Stomach (tissue), 19 donors: ENCODE measurements at places on chromosomes 5 and 9. TPM values are rescaled to one million over a fixed set of nuclear protein-coding genes. Genes with fewer than 3 reads are reported as not detected.

The ADCY2 gene
- polyA plus RNA-seq = 0.68 TPM

The TICAM2 gene
- polyA plus RNA-seq = 2.3 TPM

The PRUNE2 gene
- polyA plus RNA-seq = 65.0 TPM

The ACTL7A gene
- polyA plus RNA-seq = not detected

The MAP1B gene
- polyA plus RNA-seq = 3.1 TPM

The RELL2 gene
- polyA plus RNA-seq = 0.61 TPM

The KCTD16 gene
- under 0.01 TPM for polyA plus RNA-seq

The STING1 gene
- 8.8 TPM for polyA plus RNA-seq

The SPATA31C1 gene
- not detected for polyA plus RNA-seq

The PCDHA12 gene
- polyA plus RNA-seq = not detected

The SLC45A2 gene
- polyA plus RNA-seq = 0.19 TPM

The PCDHB9 gene
- polyA plus RNA-seq = 0.19 TPM
